CD8-positive, alpha-beta memory T cell (primary cell): ENCODE measurements at places on chromosomes 13 and 19. TPM values are rescaled to one million over a fixed set of nuclear protein-coding genes. Genes with fewer than 3 reads are reported as not detected.

DNA sequence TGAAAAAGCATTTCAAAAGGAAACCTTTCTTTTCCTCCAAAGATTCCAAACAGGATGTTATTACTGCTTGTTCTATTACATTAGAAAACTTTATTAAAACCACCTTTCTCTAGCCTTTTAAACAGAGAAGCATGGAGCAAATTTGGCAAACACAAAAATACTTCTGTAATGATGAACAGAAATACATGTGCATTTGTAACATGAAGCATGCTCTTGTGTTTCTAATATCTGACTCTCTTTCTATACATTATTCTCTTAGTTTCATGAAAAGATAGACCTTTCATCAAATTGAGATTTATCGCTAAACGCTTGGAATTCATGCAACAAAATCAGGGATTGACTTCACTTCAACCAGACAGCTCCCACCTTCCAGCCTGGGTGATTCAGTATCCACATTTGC is 152.8 kb upstream of the IRS2 start:
- no peak overlapping the region for H3K27ac ChIP-seq
- DNase-seq: no peak
- no peak overlapping the region for H3K4me3 ChIP-seq
- H3K27me3 ChIP-seq: no peaks in the 10 kb centered on the region
- H3K36me3 ChIP-seq: no peaks in the 10 kb centered on the region

GRCh38 chr13:51734786-51735185 is 69.2 kb downstream of the DHRS12 start:
- peaks cover under 1% of the 10 kb centered on the region for H3K36me3 ChIP-seq
- no peak for DNase-seq
- no peak overlapping the region for H3K4me3 ChIP-seq
- H3K27ac ChIP-seq: no peak overlapping the region

Gene TTYH1
- not detected for total RNA-seq

DNA sequence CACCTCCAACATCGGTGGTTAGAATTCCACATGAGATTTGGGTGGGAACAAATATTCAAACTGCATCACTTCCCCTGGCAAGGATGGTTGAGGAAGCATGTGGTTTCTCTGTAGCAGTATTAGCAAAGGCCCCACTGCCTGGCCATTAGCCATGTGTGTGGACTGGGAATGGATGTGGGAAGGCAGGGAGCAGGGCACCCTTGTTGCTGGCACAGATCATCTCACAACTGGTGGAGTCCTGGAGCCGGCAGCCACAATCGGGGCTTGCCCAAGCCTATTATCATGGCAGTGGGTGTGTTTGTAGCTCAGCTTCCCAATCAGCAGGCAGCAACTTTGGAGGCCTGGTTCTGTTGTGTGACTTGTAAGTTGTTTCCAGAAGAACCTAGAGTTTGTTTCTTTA is 391.9 kb downstream of the DLEU7 start:
- DNase-seq: no peak
- H3K4me3 ChIP-seq: no peak overlapping the region
- H3K4me1 ChIP-seq: no peaks in the 10 kb centered on the region
- H3K27me3 ChIP-seq: no peaks in the 10 kb centered on the region
- no peak overlapping the region for H3K27ac ChIP-seq

Gene DACH1
- not detected for total RNA-seq
